ENCODE measurements at places on chromosomes 1 and 21. TPM values are rescaled to one million over a fixed set of nuclear protein-coding genes. Genes with fewer than 3 reads are reported as not detected.

FLG2 gene
- total RNA-seq, result not detected

TMEM82 gene
- total RNA-seq, result not detected

ZFP69 gene
- 1.7 TPM for total RNA-seq

S100A8 gene
- total RNA-seq, result not detected

CHAF1B gene
- 0.49 TPM for total RNA-seq

S1PR1 gene
- total RNA-seq, result 5.5 TPM

RBP7 gene
- not detected for total RNA-seq

NTRK1 gene
- 0.09 TPM for total RNA-seq

TSTD1 gene
- total RNA-seq, result not detected

HLX gene
- 4.1 TPM for total RNA-seq

FCAMR gene
- not detected for total RNA-seq

SAMSN1 gene
- not detected for total RNA-seq

DCDC2B gene
- not detected for total RNA-seq

TSSK3 gene
- total RNA-seq, result 2.3 TPM

CR2 gene
- total RNA-seq, result not detected

TFF1 gene
- not detected for total RNA-seq

VASH2 gene
- 0.90 TPM for total RNA-seq

STXBP3 gene
- total RNA-seq, result 78.7 TPM

SLAMF6 gene
- total RNA-seq, result not detected

TMEM81 gene
- total RNA-seq, result 2.0 TPM

PWP2 gene
- 4.0 TPM for total RNA-seq

FAM72A gene
- total RNA-seq, result 2.9 TPM

MX2 gene
- 4.2 TPM for total RNA-seq

S100A1 gene
- 0.54 TPM for total RNA-seq

ARHGEF11 gene
- total RNA-seq, result 32.2 TPM

All from fibroblast of the aortic adventitia (primary cell).